Stimulated activated CD4-positive, alpha-beta T cell treated with anti-CD3 and anti-CD28 coated beads, TNF-alpha, amount 100 ng/mL, for 4 hours (primary cell): ENCODE measurements at places on chromosomes 3 and 15.

GRCh38 chr3:151445273-151446001 is 15.4 kb downstream of the IGSF10 start:
- no peak for DNase-seq

- no peak for DNase-seq
These were observed 363 bp downstream of the GTF2E1 start for GRCh38 chr3:120742849-120743365.

DNA sequence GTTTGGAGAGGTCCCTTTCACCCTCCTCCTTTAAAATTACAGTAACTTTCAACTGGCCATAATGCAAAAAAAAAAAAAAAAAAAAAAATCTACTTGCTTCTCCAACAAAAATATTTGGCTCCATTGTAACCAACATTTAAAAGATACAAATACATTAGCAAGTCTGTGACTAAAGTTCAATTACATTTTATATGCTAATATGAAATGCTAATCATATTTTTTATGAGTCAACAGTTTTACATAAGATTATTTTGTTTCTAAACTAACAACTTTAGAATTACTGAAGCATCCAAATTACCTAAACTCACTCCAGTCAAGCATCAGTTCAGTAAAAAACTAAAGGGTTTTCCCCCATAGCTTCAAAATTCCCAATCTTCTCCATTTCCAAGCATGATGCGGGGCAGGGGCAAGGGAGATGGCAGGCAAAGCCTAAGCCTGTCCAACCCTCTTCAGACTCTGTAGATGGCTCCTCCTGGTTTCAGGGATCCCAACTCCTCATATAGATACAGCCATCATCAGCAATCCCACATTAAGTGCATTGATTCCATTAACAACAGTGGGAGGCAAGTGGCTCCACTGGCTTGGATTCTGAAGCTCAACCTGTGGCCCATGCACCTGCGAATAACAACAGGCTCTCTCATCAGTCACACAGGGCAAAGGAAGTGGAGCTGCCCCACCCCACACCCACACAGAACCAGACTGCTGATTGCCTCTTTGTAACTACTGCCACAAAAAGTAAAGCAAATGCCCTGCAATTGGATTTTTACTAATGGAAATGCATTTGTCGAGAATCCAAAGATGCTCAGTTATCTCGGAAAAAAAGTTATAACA is 15.0 kb downstream of the SFMBT1 start:
- DNase-seq, result no peak

DNA sequence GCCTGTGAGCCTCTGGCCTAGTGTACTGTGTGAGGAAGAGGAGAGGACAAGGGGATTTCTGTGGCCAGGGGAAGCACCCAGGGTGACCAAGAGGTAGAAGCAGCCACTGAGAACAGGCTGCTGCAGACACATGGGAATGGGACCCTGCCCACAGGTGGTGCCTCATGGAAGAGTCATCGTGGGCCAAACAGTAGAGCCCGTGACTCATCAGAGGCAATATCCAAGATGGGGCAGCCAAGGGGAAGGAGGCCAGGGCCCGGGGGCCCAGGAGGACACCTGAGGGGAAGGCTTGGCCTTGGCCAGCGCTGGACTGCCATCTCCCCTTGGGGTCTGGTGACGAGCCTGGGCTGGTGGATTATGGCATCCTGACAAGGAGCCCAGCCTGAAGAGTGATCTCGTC is 275.0 kb upstream of the LYSMD4 start:
- DNase-seq, result no peak

DNA sequence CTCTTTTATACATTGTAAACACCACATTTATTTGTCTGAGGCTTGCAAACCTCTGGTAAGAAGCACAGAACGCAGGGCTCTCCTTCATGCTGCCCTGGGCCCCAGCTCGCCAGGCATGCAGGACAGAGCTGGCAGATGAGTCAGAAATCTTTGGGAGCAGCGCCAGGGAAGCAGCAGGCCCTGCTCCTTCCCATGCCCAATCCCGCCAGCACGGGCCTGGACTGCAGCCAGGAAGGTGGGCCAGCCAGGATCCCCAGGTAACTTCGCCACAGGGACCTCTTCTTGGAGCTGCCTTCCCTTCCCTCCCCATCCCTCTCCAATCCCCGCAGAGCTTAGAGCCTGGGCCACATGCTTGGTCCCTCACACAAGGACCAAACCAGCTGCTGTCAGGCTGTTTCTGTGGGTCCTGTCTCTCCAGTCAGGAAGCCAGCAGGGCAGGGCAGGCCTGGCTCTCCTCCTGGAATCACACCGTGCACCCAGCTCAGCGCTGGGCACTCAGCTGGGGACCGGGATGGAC is 8.8 kb downstream of the STOML1 start:
- no peak for DNase-seq

- no peak for DNase-seq
These were observed 8.0 kb downstream of the PIK3CA start for GRCh38 chr3:179156170-179156569.

DNA sequence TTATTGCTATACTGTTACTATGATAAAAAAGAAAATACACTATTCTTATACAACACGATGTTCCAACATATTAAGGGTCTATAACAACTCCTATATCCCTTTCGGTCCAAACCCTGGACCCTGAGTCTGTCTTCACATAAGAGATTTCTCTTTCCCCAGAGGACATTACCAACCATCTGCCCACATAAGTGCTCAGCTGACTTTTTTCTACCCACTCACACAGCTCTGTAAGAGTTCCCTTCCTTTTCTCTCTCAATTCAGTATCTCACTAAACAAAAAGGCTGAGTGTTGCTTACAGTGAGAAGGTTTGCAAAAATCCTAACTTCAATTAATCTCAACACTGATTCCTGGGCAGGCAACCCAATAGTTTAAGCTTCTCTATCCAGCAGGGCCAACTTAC is 30.5 kb downstream of the ITGB5 start:
- no peak for DNase-seq

- no peak for DNase-seq
These were observed 84.3 kb downstream of the IQSEC1 start for GRCh38 chr3:12988728-12989454.

DNA sequence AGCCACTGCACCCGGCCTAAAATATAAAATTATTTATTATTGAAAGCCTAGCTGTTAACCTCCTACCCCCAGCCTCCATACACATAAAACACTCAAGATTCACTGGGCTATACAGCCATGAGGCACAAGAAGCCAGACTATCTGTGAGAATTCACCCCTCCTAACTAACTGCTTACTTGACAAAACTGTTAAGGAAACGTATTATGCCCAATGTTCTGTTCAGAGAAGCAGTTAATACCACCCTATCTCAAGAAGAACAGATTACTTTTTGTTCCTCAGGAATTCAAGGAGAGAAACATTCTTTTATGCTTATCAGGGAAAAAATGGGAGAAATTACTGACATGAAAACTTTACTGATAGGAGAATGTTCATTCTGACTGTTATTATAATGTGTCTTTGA is 144.1 kb downstream of the BBX start:
- no peak for DNase-seq

- no peak for DNase-seq
These were observed 2.4 kb upstream of the RASSF1 start for GRCh38 chr3:50342813-50343633.

DNA sequence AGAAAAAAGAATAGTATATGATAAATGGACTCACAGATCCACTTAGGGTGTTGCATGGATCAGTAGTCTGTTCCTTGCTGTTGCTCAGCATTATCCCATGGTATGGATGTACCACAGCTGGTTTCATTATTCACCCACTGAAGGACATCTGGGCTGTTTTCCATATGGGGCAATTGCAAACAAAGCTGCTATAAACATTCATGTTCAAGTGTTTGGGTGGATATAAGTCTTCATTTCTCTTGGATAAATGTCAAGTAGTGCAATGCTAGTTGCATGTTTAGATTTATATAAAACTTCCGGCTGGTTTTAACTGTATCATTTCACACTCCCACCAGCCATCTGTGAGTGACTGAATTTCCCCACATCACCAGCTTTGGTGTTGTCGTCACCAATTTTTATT is 137.7 kb downstream of the ASB7 start:
- DNase-seq, result no peak

DNA sequence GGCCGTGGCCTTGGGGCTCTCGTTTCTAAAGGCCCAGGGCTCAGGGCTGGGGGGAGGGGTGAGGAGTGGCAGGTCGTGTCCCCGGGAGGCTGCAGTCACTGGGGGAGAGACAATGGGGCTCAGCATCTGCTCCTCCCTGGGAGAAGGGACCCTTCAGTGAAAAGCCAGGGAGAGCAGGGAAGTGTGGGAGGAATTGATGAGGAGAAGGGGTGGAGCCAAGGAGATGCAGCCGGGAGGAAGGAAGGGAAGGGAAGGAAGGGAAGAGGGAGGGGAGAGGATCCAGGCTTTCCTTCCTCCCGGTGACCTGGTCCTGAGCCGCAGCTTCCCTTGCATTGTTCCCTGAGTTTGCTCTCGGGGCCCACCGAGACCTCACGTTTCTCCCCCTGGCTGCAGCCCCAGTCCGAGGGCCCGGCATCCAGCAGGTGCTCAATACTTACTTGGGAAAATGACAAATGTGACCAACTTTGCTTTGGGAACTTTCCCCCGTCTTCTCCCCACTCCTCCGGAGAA is 1.4 kb upstream of the ZNF710 start:
- no peak for DNase-seq

DNA sequence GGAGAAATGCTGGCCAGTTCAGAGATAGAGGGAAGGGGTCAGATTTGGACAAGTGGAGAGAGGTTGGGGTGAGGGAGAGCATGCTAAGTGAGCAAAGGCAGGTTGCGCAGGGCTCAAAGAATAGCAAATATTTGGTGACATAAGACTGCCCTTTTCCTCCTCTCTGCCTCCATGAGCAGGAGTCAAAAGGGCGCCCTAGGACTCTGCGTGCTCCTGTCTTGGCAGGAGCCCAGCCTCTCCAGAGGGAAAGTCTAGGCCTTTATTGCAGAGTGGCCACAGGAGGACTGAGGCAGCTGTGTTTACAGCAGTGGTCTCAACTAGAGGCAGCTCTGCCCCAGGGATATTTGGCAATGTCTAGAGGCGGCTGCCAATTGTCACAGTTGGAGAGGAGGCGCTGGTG is 165.6 kb downstream of the FAM43A start:
- DNase-seq, result no peak

GRCh38 chr3:195554458-195554857 is 11.3 kb upstream of the PPP1R2 start:
- no peak for DNase-seq

DNA sequence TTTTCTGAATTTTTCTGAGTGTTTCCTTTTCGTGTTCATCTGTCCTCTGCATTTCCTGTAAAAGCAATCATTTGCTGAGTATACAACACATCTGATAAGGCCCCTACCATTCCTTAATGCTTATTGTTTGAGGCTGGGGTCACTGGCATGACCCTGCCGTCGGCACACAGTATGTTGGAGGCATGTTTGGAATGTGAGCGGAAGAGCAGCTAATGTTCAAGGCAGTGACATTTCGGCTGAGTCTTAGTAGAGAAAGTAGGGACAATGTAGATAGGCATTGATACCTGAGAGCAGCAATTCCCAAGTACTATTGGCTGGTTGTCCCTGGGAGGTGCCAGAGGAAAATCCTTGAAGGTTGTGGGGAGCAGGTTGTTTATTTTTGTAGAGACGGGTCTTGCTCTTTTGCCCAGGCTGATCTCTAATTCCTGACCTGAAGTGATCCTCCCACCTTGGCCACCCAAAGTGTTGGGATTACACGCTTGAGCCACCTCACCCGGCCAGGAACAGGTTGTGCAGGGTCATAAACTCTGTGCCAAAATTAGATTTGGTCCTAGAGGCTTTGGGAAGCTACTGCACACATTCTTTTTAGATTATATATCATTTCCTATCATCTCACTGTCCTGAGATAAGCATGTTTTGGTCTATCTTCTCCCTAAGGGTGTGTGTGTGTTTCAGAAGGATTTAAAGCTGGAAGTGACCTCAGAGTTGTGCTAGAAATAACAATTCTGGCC is 13.5 kb downstream of the PTPN23 start:
- no peak for DNase-seq

DNA sequence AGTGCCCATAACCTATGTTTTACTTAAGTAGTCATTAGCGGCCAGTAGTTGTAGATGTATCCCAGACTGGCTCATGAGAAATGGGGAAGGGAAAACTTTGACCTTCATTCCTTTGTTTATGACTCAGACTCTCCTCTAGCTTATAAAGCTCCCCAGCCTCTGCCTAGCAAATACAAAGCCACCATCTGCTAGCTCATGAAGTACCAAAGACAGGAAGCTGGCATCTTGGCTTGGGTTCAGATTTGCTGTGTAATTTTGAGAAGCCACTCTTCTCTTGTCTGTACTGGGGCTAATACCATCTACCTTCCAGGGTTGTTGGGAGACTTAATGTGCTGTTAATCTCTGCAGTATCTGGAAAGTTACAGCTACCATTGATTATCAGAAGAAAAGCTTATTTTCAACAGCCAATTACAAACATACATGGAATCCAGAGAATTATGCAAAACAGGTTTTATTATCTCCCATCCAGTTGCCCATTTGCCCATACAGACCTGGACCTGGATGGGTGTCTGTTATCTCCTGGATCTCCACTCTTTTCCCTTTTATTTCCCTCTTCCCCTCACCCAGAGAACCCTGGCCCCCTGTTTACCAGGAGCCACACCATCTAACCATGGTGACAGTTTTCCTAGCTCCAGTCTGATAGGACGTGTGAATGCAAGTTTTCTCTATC is 153.8 kb downstream of the SEMA6D start:
- no peak for DNase-seq

DNA sequence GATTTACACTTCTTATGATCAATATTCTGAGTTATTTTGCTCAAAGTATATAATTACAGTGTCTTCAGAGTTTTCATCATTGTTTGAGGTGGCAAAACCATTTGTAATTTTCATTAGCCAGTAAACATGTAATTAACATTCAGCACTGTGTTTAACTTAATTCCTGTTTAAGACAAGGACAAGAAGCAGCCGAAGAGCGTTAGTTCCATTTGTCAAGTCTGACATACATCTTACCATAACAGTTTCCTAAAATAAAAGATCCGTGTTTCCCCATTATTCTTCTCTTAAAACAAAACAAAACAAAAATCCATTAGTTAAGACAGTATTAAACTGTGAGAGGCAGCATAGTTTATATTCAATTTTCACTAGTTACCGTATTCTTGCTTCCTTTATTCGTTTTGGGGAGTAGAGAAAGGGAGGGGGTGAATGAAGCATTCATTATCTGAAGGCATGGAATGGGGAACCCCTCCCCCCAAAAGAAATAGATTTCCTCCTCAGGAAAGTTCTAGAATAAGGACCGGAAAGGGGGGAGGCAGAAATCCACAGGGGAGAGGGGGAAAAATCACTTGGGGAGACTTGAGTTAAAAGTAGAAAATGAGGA is 5.5 kb upstream of the NR2F2 start:
- no peak for DNase-seq
